A549 treated with CpdA at 1 μM for 4 hours (cell line): ENCODE measurements at places on chromosomes 2 and 18. TPM values are rescaled to one million over a fixed set of nuclear protein-coding genes. Genes with fewer than 3 reads are reported as not detected.

KLHL30 gene
- 0.05 to 0.19 TPM (median 0.07 TPM) in 5 replicates for total RNA-seq

TACR1 gene
- total RNA-seq: 0.09 to 0.35 TPM (median 0.15 TPM) in 5 replicates

TUBB8B gene
- total RNA-seq: not detected in 5 replicates

EVA1A gene
- total RNA-seq: 10.5 to 15.5 TPM (median 12.4 TPM) in 5 replicates

DCDC2C gene
- 0.29 to 0.36 TPM in 2 of 5 replicates, not detected in the others for total RNA-seq

RAX gene
- total RNA-seq: not detected in 5 replicates

IGFBP2 gene
- 53.4 to 81.9 TPM (median 74.3 TPM) in 5 replicates for total RNA-seq

MFSD6 gene
- 15.6 to 25.1 TPM (median 22.2 TPM) in 5 replicates for total RNA-seq
